ENCODE measurements at places on chromosomes 16 and 17.

DNA sequence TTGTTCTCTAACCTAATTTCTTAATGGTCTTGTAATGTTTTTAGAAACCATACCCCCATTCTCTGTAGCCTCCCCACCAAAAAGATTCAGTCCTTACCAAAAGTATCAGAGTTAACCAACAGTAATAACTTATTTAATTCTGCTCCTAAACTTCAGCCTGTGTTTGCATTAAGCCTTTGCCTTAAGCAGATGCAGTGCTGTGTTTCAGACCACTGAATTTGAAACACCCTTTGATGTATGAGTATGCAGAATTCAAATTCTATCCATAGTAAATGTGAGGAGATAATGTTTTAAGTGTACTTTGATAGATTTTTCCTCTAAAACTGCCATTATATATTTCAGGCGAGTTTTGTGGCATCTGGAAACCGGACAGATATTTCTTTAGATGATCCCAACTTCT, 171.6 kb upstream of the RBL2 start:
- no peak for DNase-seq

DNA sequence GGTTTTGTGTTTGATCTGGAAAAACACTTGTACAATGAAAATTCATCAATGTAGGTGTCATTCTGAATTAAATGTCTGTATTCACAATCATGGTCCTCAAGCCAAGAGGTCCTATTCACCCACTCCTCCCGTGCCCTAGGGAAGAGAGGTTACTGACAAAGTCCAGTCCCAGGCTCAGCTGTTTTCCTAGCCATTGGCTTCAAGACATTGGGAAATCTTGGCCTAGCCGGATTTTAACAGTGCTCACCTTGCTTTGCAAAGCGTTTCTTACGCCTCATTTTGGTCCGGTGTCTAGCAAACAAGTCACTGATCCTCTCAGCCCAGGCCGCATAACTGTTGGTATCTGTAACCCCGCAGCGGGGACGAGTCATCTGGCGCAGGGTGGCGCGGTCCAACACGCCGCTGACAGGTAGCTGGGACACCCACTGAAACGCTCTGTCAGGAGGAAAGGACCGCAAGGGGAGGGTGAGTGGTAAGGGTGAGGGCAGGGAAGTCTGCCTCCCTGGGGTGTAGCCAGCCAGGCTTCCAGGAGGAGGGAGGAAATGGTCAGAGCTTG, 16.7 kb downstream of the MMP28 start:
- no peak for DNase-seq

GRCh38 chr16:67311607-67312488, 14.7 kb downstream of the KCTD19 start:
- DNase-seq = peak; percentile 69

- DNase-seq = no peak
These were observed 2.2 kb downstream of the TMEM132E start for GRCh38 chr17:34581446-34582184.

GRCh38 chr16:88596483-88596882, 26.3 kb downstream of the ZC3H18 start:
- no peak for DNase-seq

DNA sequence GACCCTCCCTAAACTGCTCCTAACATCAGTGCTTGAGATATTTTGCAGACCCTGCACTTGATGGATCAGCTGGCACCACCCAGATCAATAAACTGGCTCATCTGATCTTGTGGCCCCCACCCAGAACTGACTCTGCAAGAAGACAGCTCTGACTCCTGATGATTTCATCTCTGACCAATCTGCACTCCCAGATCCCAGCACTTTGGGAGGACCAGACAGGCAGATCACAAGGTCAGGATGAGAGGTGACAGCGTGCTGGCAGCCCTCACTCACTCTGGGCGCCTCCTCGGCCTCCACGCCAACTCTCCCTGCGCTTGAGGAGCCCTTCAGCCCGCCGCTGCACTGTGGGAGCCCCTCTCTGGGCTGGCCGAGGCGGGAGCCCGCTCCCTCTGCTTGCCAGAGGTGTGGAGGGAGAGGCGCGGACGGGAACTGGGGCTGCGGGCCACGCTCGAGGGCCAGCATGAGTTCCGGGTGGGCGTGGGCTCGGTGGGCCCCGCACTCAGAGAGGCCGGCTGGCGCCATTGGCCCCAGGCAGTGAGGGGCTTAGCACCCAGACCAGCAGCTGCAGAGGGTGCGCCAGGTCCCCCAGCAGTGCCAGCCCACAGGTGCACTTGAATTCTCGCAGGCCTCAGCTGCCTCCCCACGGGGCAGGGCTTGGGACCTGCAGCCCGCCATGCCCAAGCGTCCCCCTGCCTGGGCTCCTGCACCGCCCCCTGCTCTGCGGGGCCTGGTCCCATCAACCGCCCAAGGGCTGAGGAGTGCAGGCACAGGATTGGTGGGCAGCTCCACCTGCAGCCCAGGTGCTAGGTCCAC, 2.4 kb upstream of the C16orf54 start:
- no peak for DNase-seq

Data from glomerular endothelial cell (primary cell).